Calu3 (cell line): ENCODE measurements at places on chromosomes 4 and X. TPM values are rescaled to one million over a fixed set of nuclear protein-coding genes. Genes with fewer than 3 reads are reported as not detected.

DNA sequence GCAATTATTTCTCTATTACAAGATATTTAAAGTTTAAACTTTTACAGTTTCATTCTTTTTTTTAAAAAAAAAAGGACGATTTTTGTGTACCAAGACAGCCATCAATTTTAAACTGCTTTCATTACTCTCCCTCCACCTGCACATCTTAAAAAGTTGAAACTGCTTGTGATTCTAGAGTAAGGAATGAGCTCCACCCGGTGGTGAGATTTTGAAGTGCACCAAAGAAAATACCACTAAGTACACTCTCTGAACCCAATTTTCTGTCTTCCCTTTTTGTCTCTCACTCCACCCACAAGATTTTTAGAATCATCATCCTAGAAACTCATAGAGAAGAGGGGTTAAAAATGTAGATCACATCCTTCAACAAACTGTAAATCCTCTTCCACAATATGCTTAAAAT lies 91.3 kb upstream of the WDR44 start:
- peak; percentile 46 for DNase-seq

Gene SPATA4
- not detected in 2 replicates for total RNA-seq

Gene SPANXA1
- not detected in 2 replicates for total RNA-seq

DNA sequence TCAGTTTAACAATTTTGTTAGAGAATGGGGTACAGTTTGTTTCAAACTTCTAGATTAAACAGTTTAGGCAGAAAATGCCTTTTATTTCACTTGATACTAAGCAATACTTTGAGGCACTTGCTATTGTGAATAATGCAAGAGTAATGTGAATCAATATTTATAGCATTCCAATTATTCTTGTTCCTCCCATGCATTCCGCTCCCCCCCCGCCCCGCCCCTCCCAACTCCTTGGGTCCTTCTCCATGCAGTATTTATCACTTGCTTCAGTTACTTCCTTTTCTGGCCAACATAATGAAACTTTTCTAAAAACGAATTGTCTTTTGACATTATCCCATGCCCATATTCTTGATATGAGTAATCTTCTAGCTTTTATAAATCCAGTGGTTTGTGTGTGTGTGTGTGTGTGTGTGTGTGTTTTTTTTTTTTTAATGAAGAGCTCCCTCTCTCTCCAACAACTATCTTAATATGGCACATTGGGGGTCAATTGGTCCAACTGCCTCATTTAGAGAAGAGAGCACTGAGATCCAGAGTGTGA lies 1.6 kb downstream of the BANK1 start:
- DNase-seq: no peak

- no peak for DNase-seq
Observed at GRCh38 chr4:86554646-86555045, 39.5 kb upstream of the PTPN13 start.

GRCh38 chrX:120090208-120090607 lies 12.7 kb upstream of the RHOXF2B start:
- DNase-seq: no peak

DNA sequence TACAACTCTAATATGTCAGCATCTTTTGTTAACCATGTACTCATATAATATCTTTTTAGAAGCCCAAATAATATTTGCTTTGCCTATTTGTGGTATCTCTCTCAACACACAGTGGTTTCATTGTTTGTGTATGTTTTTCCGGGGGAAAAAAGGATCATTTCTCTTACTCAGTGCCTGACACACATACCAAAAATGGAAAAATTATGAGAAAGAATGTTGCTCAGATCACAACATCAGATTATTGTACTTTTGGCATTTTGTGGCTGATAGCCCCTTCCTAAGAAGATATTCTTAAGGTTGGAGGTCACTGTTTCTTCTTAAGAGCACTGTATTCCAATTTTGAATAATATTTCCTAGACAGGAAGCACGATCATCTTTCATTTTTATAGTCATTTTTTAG lies 93.6 kb downstream of the PDLIM5 start:
- no peak for DNase-seq

Gene NIPAL1
- 17.0 and 21.0 TPM in 2 replicates for total RNA-seq

DNA sequence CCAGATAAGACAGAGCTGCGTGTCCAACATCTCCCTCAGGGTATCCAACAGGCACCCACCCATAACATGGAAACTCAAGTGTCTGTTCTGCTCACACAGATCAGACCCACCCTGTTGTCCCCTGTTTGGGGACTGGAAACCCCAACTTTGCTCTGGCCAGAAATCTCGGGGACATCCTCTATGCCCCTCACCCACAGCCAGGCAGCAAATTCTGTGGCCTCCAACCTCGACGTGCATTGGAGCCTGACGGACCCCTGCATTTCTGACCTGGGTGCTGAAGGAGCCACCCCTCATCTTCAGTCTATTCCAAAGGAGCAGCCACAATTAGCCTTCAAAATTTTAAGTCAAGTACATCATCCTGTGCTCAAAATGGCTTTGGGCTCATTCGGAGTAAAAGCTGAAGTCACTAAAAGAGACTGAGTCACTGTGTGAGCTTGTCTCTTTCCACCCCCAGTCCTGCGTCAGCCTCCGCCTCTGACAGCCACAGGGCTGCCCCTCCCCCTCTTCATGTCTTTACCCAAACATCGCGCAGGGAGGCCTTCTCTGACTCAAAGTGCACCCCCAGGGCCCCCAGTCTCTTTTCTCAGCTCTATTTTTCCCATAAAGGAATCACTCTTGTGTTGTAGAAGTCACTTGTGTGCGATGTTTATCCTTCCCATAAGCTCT lies 24.4 kb upstream of the PDE6B start:
- no peak for DNase-seq

DNA sequence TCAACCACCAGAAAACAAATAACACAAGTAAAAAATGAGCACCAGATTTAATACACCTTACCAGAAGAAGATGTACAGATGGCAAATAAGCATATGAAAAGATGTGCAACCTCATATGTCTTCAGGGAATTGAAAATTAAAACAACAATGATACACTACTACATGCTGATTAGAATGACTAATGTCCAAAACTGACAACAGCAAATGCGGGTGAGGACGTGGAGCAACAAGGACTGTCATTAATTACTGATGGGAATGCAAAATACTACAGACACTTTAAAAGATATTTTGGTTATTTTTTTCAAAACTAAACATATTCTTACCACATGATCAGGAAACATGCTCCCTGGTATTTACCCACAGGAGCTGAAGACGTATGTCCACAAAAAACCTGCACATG lies 140.3 kb downstream of the FRYL start:
- no peak for DNase-seq

Gene PPP2R2C
- 9.4 and 9.8 TPM in 2 replicates for total RNA-seq

Gene NRK
- total RNA-seq: not detected in 2 replicates

DNA sequence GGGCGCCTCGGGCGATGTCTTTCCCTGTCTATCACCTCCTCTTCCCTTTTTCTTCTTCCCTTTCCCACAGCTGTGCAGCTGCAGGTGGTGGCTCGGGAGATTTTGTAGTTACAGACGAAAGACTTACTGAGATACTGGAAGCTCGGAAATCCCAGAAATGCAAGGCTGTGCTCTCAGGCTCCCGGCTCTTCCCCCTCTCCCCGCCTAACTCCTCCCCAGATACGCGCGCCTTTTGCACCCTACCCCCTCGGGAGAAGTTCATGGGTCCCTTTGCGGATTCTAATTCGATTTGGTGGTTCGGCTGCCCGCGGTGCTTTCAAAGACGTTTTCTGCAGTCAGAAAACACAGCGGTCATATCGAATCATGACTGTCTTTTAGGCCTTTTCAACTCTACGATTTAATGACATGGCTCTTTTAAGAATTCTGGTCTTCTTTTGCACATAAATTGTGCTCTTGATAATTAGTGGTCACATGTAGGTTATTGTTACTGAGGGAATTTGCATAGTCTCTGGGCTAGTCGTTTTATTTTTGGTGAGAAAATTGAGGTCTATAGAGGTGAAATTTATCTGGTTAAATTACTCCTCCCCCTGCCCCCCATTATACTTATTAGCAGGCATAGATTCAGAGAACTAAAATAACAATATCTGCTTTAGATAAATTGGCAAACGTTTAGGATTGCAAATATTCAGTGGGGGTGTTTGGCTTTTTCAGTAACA lies 1.6 kb downstream of the SEPTIN11 start:
- DNase-seq: no peak

DNA sequence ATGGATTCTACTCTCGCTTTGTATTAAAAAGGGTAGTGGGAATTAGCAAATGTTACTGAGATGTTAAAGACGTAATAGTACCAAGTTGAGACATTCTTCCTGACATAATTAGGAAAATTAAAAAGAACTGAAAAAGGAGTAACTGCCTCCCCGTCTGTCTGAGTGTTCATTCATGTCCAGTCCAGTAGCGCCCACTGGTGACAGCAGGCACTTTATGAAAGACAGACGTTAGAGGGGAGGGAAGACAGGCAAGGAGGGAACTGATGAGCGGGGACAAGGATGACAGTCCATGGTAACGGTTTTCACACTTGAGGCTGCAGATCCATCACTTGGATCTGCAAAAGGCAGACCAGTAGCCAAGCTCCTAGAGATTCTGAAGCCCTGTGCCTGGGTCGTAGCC lies 326.7 kb downstream of the STK32B start:
- no peak for DNase-seq

GRCh38 chr4:11821772-11822430 lies 393.2 kb upstream of the HS3ST1 start:
- no peak for DNase-seq
